ENCODE measurements at places on chromosomes 4 and X.

GRCh38 chr4:338759-339097 is 1.1 kb downstream of the ZNF141 start:
- H3K27me3 ChIP-seq, result peaks cover 2% of the 10 kb centered on the region
- H3K27ac ChIP-seq, result peak overlapping the region; percentile 62
- peak; percentile 21 for DNase-seq
- peak overlapping the region; percentile 99 for H3K4me3 ChIP-seq

DNA sequence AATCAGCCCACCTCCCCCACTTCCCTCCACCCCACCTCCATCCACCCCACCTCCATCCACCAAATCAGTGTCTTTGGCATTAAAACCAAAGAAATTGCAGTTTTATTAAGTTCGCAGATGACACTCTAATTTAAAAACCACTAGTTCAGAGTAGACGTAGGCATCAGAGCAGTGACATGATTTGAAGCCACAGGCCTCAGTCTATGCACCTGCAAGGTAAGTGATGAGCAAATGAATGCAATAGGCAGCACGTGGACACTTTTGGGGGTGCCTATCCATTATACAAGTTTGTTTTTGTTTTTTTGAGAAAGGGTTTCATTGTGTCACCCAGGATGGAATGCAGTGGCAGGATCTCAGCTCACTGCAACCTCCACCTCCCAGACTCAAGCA is 88.0 kb upstream of the TRIM2 start:
- no peaks in the 10 kb centered on the region for H3K4me1 ChIP-seq
- DNase-seq, result no peak
- H3K36me3 ChIP-seq, result no peaks in the 10 kb centered on the region
- H3K27ac ChIP-seq, result no peak overlapping the region
- peaks cover 3% of the 10 kb centered on the region for H3K27me3 ChIP-seq

DNA sequence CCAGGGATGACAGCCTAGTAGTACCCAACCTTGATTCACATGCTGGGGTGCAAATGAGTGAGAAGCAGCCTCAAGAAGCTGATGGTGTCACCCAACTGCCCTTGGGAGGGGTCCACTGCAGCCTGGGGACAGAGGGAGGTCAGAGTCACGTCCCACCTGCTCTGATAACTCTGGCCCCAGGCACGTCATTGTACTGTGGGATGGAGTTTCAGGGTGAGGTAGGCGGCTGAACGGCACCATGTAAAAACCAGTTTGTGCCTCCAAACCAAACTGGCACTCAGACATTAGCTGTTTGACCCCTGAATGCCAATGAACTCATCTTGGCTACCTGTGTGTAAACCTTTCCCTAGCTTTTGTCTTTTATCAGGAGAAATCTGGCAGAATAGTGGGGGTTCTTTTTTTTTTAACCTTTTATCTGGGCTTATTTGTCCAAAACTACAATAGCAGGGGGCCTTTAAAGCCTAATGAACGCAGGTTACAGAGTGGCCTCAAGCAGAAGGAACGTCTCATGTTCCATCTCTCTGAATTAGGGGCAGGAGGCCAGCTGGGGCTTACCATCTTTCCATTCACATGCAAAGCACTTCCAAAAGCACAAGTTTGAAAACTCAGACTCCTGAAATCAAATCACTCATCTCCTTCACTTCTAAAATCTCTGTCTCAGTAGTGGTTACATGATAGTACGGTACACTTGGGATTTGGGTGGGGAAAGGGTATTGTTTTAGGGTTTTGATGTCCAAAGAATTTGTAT is 89.4 kb downstream of the IRF2 start:
- peaks cover 33% of the 10 kb centered on the region for H3K4me1 ChIP-seq
- peak overlapping the region; percentile 32 for H3K4me3 ChIP-seq
- no peaks in the 10 kb centered on the region for H3K27me3 ChIP-seq
- peaks cover 6% of the 10 kb centered on the region for H3K36me3 ChIP-seq
- DNase-seq, result no peak

DNA sequence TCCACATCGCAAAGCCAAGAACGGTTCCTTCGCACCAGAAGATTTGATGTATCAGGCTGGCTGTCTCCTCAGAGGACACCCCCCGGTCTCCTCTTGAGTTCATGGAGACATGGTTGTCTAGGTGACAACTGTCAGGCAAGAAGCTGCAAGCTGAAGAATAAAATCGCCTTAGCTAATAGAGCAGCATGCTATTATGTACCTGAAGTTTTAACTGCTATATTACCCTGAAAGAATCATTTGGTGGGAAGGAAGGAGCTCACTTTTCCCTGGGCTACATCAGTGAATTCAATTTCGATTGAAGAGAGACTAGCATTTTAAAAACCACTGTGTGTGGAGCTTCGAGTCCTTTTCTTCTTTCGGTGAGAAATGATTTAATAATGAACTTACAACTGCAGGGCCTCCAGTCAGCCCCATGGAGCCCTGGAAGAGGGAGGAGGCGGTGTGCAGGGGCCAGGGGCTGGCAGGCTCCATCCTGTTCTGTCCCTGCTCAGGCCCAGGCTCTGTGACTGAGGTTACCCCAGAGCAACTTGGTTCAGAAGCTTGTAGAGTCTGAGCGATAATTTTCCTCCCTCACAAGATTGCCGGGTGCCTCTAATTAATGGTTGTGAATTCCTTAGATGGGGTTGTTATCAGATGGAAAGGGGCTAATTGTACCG is 191.3 kb downstream of the MID1IP1 start:
- no peak for DNase-seq
- H3K27ac ChIP-seq, result no peak overlapping the region

GRCh38 chrX:21960569-21961541 is 20.3 kb downstream of the SMS start:
- H3K4me3 ChIP-seq, result no peak overlapping the region
- no peaks in the 10 kb centered on the region for H3K36me3 ChIP-seq
- no peak overlapping the region for H3K27ac ChIP-seq
- H3K27me3 ChIP-seq, result peaks cover 5% of the 10 kb centered on the region

DNA sequence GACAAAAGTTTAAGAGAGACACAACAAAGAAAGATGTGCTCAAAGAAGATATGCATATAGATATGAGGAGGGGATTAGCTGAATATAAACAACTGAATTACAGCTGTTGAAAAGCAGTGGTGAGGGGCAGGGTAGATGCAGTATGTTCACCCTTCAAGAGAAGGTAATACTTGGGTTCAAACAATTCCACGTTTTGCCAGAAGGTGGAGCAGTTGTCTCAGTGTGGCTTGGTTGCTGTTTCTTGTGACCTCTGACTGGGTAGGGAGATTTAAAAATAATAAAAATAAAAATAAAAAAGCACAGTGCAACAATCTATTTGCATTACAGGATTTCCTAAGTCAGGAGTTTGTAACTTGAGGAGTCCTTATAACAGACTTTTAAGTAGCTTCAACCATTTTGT is 23.3 kb downstream of the PHOX2B start:
- H3K27ac ChIP-seq, result no peak overlapping the region
- DNase-seq, result no peak
- peaks cover 11% of the 10 kb centered on the region for H3K4me1 ChIP-seq
- H3K27me3 ChIP-seq, result no peaks in the 10 kb centered on the region
